ENCODE measurements at places on chromosomes 3 and 15. TPM values are rescaled to one million over a fixed set of nuclear protein-coding genes. Genes with fewer than 3 reads are reported as not detected.

SEMA7A gene
- 1.5 TPM for total RNA-seq

CCNDBP1 gene
- 65.0 TPM for total RNA-seq

APBA2 gene
- total RNA-seq, result 14.7 TPM

GOLGA8M gene
- 1.3 TPM for total RNA-seq

BNIP2 gene
- 111 TPM for total RNA-seq
